ENCODE measurements at places on chromosomes 7 and 10.

DNA sequence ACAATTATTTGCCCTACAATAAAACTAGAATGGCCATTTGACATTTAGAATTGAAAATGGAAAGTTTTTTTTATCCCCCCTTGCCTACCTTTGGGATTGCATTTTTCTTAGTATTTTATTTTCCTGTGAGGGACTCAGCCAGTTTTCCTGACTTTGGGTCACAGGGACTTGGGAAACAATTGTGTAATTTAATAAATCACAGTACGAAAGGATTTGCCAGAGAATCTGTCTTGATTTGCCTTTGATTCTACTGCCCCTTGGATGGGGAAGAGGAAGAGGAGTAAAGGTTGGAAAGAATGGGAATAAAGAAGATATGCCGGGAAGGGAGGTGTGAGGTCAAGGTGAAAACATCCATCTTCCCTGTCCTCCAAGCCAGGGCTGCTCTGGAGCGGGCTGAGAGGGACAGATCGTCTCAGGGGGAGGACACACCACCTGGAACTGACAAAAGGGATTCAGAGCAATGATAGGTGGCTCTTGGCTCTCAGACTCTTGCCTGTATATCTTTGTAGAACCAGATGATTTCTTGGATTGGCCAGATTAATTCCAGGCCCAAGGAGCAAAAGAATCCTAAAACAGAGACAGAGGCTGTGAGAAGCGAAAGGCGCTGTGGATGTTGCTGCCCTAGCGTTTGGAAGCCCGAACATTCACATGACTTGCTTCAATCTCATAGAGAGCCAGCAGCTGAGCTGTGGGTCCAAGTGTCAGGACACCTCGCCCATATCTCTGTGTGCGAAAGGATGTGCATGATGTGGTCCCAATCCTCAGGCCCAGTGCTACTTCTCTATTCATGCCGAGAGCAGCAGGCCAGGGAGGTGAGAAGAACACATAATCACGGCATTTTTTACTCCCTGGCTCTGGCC is 50.3 kb upstream of the ZEB1 start:
- DNase-seq: no peak

DNA sequence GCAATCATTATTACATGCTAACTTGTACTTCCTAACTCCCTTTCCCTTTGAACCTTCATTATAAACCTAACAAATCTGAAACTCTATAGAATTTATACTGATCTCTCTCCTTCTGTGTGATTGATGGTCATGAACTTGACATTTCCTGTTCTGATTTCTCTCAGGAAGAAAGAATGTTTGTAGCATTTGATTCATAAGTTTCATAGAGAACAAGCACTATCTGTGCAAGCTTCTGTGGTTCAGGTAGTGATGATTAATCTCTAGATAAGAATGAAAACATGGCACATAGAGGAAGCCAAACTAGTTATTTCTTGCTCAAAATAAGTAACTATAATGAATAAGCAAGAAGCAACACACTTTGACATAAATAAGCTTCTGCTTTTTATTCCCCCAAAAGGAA is 34.2 kb downstream of the TFPI2 start:
- DNase-seq: no peak

GRCh38 chr7:129665013-129665401 is 53.5 kb downstream of the NRF1 start:
- DNase-seq: no peak

- DNase-seq: no peak
Observed at GRCh38 chr7:55521917-55522902, 50.1 kb downstream of the VOPP1 start.

GRCh38 chr10:18567343-18567856 is 84.0 kb downstream of the NSUN6 start:
- no peak for DNase-seq

DNA sequence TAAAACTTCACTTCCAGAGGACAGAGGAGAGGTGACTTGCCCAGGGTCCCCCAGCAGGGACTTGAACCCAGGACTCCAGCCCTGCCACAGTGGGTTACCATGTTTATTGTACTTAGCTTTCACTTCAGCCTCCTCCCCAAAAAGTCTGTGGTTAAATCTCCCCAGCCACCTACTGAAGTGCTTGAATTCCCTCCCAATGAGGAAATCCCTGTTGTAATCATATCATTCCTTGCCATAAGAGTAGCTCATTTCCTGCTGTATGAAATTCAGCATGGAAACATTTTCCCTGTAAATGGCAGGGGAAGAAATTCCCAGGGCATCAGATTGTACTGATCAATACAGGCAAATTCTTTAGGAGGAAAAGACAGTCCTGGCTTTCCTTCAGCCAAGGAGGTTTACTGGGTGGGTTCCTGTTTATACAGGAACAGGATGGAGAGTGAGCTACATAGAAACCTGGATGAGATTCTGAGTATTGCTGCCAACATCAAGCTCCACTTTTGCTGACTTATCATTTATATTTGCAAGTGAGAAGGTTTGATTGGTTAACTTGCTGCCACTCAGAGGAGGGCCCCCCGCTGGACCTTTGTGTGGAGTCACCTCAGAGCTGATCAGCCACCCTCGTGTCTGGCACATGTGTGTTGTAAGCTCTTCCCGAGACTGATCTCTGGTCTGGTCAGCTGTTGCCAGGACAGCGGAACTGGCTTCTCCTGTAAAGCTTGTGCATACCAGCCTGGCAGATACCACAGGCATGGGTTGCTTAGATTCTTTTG is 16.4 kb upstream of the PDZD8 start:
- DNase-seq: no peak

GRCh38 chr10:130941886-130942285 is 369.6 kb downstream of the TCERG1L start:
- DNase-seq: no peak

- no peak for DNase-seq
Observed at GRCh38 chr10:62562795-62563194, 188.6 kb downstream of the ZNF365 start.

GRCh38 chr10:127442220-127442525 is 106.9 kb upstream of the NPS start:
- DNase-seq: no peak

DNA sequence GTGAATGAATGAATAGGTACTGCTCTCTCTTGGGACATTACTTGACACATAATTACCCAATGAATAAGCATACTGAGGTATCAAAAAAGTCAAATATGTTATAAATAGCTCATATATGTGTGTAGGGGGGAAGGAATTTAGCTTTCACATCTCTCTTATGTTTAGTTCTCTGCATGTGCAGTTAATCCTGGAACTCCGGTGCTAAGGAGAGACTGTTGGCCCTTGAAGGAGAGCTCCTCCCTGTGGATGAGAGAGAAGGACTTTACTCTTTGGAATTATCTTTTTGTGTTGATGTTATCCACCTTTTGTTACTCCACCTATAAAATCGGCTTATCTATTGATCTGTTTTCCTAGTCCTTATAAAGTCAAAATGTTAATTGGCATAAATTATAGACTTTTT is 1.2 kb downstream of the CFTR start:
- no peak for DNase-seq

GRCh38 chr7:50146692-50147091 is 53.6 kb upstream of the ZPBP start:
- no peak for DNase-seq

- no peak for DNase-seq
Observed at GRCh38 chr7:131355917-131356777, 28.5 kb downstream of the MKLN1 start.

All from right atrium auricular region (tissue), 2 donors.